ENCODE measurements at places on chromosomes 2 and 18. TPM values are rescaled to one million over a fixed set of nuclear protein-coding genes. Genes with fewer than 3 reads are reported as not detected.

DNA sequence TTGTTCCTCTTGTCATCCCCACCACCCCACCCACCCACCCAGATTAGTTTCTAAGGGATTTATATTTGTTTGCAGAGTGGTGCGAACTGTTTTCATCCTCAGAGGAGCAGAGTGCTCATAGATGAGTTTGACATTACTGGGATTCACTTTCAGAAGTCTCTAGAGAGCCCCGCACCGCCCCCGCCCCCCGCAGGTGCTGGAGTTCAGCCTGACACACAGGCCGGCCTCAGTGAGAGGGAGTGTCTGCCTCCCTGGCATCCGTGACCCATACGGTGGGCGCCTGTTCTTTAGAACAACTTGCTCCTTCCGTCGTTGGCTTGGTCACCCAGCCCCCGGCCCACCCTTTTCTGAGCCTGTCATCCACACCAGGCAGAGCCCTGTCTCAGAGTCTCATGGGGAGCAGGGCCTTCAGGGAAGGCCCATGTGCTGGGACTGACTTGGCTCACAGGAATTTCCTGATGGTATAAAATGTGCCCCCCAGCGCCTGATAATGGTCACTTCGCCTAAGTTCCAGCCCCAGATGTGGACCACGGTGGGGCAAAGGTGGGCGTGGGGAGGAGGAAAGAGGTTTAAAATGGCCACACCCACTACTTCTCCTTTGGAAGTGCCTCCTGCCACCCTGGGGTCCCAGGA is 44.3 kb downstream of the HPCAL1 start:
- DNase-seq = peak; percentile 66
- H3K27me3 ChIP-seq = no peaks in the 10 kb centered on the region
- H3K4me3 ChIP-seq = no peak overlapping the region
- H3K36me3 ChIP-seq = peaks cover 1% of the 10 kb centered on the region
- peaks cover 38% of the 10 kb centered on the region for H3K4me1 ChIP-seq

- H3K27me3 ChIP-seq = peaks cover 2% of the 10 kb centered on the region
- peaks cover 3% of the 10 kb centered on the region for H3K36me3 ChIP-seq
- peaks cover under 1% of the 10 kb centered on the region for H3K4me1 ChIP-seq
- DNase-seq = no peak
- H3K27ac ChIP-seq = no peak overlapping the region
Observed at GRCh38 chr2:102193074-102193473, 6.3 kb downstream of the IL1RL2 start.

GRCh38 chr2:241352227-241352626 is 3.9 kb upstream of the FARP2 start:
- no peak for DNase-seq
- peaks cover 31% of the 10 kb centered on the region for H3K36me3 ChIP-seq
- H3K27me3 ChIP-seq = no peaks in the 10 kb centered on the region
- H3K27ac ChIP-seq = peak overlapping the region; percentile 19

DNA sequence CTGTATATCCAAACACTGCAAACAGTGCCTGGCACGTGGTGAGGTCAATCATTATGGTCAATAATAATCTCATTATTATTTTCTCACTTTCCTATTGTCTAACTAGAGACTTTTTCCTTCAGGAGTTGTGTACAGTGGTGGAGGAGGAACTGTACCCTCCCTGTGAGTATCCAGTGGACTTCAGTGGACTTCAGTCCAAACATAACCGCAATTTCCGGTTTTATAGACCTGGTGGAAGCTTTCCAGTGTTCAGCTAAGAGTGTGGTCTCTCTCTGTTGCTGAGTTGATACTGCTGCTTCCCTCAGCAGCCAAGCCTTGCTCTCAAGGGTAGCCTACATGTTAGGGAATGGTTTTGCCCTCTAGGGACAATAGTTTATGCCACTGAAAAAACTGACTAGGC is 447.1 kb downstream of the TMEM182 start:
- H3K27me3 ChIP-seq = peaks cover 2% of the 10 kb centered on the region
- no peaks in the 10 kb centered on the region for H3K4me1 ChIP-seq
- no peak overlapping the region for H3K27ac ChIP-seq
- DNase-seq = no peak
- H3K36me3 ChIP-seq = no peaks in the 10 kb centered on the region

- no peak overlapping the region for H3K27ac ChIP-seq
- H3K4me1 ChIP-seq = no peaks in the 10 kb centered on the region
- peaks cover 11% of the 10 kb centered on the region for H3K27me3 ChIP-seq
- no peak overlapping the region for H3K4me3 ChIP-seq
Observed at GRCh38 chr2:155309483-155309882, 611.0 kb downstream of the KCNJ3 start.

GRCh38 chr2:38279201-38279600 is 97.9 kb downstream of the ATL2 start:
- H3K27me3 ChIP-seq = peaks cover 3% of the 10 kb centered on the region
- DNase-seq = no peak
- peaks cover 15% of the 10 kb centered on the region for H3K4me1 ChIP-seq
- no peak overlapping the region for H3K27ac ChIP-seq
- H3K36me3 ChIP-seq = peaks cover 5% of the 10 kb centered on the region

- no peak overlapping the region for H3K27ac ChIP-seq
- H3K27me3 ChIP-seq = peaks cover 15% of the 10 kb centered on the region
- no peak for DNase-seq
- no peak overlapping the region for H3K4me3 ChIP-seq
- H3K36me3 ChIP-seq = peaks cover 3% of the 10 kb centered on the region
- H3K4me1 ChIP-seq = no peaks in the 10 kb centered on the region
Observed at GRCh38 chr2:107776362-107776761, 50.3 kb upstream of the RGPD4 start.

DNA sequence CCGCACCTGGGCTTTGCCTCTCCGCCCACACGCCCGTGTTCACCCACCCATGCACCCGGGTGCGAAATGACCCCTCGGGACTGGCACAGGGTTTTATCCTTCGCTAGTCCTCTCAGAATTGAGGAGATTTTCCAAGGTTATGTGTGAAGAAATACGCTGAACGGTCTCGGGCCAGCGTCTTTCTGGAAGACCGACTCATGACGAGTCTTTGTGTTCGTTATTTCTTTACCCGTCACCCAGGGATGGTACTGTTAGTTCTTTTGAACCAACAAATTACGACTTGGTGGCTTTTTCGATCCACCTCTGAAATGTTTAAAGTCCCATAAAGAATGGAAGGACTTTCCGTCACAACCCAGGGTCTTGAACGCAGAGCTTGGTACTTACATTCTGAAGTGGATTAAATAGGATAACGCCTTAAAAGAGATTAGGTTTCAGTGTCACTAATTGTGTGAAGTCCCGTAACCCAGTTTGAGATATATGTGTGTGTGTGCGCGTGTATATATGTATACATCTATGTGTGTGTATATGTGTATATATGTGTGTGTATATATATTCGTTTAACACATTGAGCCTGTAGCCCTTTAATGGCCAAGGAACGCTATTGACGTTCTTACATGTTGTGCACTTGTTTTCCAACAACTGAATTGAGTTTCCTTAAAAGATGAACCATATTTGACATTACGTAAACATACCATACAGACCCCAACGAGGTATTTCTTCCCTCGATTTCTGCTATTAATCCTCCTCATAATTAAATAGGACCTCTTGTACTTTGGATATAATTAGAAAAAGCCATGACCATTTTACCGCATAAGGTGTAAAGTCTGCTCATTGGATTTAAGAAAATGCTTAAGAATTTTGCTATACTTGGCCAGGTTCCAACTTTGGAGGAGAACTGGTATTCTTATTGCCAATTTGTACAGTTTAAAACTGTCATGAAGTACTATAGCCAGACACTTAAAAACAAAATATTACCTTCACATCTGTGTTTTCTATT is 889 bp downstream of the ZC3H15 start:
- H3K4me1 ChIP-seq = peaks cover 50% of the 10 kb centered on the region
- peak overlapping the region; percentile 99 for H3K27ac ChIP-seq
- H3K36me3 ChIP-seq = no peaks in the 10 kb centered on the region
- no peak for DNase-seq
- H3K4me3 ChIP-seq = peak overlapping the region; percentile 99
- no peaks in the 10 kb centered on the region for H3K27me3 ChIP-seq

DNA sequence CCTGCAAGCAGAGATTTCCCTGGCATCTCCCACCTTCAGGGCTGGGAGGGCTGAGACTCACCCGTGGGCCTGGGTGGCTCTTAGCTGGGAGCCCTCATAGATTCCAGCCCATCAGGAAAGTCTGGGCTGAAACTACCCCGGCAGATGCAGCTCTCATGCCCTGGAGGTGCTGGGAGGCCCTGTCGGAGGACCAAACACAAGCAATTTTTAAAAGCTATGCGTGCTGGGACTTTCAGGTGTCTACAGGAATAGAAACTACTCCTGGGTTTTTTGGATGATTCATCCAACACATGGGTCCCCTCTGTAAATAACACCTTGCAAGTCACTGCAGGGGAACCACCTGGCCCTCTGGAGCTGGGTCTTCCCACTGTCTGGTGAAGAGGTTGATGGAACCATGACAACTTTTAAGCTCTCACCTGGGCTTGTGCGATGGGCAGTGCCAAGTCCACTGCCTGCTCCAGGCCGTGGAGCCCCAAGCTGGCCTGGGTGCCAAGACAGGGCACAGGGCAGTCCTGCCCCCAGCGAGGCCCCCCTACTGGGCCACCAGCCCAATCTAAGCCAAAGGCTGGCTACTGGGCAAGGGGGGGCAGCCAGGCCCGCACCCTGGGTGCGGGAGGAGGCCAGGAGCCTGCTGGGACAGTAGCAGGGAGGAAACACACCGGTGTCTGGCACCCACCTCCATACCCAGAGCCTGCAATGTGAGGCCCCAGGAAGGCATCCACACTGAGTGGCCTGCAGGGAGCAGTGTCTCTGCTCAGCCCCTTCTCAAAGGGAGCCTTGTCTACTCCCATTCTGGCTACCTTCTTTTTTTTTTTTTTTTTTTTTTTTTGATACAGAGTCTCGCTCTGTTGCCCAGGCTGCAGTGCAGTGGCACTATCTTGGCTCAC is 1.1 kb upstream of the GPR55 start:
- no peaks in the 10 kb centered on the region for H3K4me1 ChIP-seq
- H3K4me3 ChIP-seq = no peak overlapping the region
- H3K36me3 ChIP-seq = no peaks in the 10 kb centered on the region
- peak; percentile 65 for DNase-seq
- H3K27ac ChIP-seq = no peak overlapping the region

The RND3 gene
- 124 TPM for total RNA-seq

The CYTIP gene
- total RNA-seq = 0.27 TPM

The RSAD2 gene
- total RNA-seq = not detected

The CYRIA gene
- total RNA-seq = 2.1 TPM

The SERPINB7 gene
- total RNA-seq = not detected
